Activated T-cell treated with anti-CD3 and anti-CD28 coated beads, Interleukin-2, amount 50 U/mL, for 4 hours (primary cell): ENCODE measurements at places on chromosomes 11 and 22.
A peak's percentile ranks its signal among the peaks of the same experiment; 100 is the strongest.

GRCh38 chr11:107858217-107859070 is at the start of gene SLC35F2:
TSS of gene SLC35F2 (minus strand) at chr11:107858787. CDS start at chr11:107858767, 20 bp downstream.
- peak; percentile 62 for DNase-seq

- no peak for DNase-seq
Measured at GRCh38 chr11:76215941-76216340, 9.6 kb upstream of the WNT11 start.

GRCh38 chr11:71327156-71328085 is 75.0 kb upstream of the SHANK2 start:
- no peak for DNase-seq

GRCh38 chr11:64570341-64570740 is 20.7 kb upstream of the SLC22A12 start:
- no peak for DNase-seq

- no peak for DNase-seq
Measured at GRCh38 chr11:8059571-8060011, 21.4 kb upstream of the TUB start.

DNA sequence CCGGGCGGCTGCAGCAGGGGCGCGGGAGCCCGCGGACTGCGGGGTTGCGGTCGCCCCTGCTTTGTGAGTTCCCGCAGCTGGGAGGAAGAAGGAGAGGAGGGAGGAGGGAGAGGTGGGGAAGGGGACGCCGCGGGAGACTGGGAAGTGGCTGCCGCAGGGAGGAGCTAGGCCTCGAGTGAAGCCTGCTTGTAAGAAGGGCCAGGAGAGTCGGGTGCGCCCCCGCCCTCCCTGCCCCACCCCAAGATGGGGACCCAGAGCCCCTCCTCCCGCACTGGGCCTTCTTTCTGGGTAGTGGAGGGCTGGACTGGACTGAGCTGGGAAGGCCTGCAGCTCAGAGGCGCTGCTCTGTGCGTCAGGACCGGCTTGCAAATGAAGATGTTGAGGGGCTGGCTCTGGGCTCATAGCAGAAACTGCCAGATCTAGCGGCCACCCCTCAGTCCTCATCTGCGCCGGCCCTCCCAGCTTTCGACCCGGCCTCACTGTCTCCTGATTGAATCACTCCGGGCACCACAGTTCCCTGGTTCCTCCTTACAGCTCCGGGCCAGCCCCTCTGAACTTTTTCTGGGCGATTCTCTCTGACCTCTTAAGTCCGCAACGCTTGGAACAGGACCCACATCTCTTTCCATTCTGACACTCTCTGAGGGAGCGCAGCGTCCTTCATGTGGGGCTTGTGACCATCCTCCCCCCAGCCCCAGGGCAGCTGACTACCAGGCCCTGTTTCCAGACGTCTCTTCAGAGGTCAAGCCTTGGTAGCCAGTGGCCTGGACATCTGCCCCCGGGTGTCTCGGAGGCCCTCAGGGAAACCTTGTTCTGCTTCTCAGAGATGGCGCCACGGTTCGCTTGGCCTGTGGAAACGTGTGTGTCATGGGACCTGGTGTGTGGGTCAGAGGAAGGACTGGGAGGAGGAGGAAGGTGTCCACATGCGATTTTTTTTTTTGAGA is 21.9 kb downstream of the SERPINH1 start:
- no peak for DNase-seq

DNA sequence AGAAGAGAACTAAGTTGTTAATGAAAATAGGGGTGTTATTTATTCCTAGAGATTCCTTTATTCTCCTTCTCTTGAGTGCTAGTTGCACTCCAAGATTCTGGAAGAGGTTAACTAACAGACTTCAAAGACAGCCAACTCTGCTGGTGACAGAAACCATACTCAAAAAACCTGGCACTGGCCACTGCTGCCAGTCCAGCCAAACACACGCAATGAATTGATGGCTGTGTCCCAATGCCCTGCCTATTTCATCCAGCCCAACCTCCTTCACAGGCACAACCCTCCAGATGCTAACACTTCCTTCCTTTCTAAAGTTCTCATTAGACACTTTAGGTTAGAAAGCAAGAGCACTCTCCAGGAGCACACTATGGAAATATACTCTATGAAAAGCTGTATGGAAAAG is 150.8 kb upstream of the C11orf58 start:
- no peak for DNase-seq

GRCh38 chr11:1149545-1149944 is 8.2 kb upstream of the MUC5AC start:
- DNase-seq: no peak

GRCh38 chr11:907668-908067 is 2.9 kb downstream of the CHID1 start:
- DNase-seq: no peak

- DNase-seq: no peak
Measured at GRCh38 chr22:17578136-17578754, 14.9 kb downstream of the SLC25A18 start.

- DNase-seq: no peak
Measured at GRCh38 chr22:33631777-33632176, 288.5 kb downstream of the LARGE1 start.

DNA sequence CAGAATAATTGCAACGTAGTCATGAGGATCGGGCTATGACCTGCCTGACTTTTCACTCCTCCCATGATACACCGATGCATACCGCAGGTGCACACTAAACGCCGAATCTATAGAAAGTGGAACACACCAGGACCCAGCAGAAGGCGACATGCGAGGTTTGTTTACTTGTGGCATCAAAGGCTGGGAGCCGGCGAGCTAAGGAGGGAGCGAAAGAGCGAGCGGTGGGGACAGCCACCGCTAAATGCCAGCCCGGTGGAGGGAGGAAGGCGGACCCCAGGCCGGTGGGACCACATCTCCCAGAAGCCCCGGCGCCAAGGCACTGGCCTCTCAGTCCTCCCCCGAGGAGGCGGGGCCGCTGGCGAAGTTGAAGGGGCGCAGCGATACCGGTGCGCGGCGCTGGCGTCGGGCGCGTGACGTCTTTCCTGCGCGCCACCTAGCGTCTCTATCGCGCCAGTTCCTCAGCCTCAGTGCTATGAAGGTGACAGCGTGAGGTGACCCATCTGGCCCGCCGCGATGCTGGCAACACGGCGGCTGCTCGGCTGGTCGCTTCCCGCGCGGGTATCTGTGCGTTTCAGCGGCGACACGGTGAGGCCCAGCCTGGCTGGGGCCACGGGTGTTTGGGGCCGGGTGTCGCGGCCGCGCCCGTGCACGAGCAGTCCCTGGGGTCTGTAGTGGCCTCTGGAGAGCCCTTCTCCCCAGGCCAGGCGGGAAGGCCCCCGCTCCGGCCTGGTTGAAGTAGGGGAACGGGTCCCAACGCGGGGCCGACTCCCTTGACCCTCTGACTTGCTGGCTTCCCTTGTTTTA is at the start of gene NDUFV1:
NDUFV1 (plus strand) TSS at position 445 of the 804 bp plus-strand sequence; CDS start at position 514, 69 bp downstream.
- DNase-seq: peak; percentile 96

GRCh38 chr11:68527585-68527984 is 67.0 kb downstream of the PPP6R3 start:
- no peak for DNase-seq

- no peak for DNase-seq
Measured at GRCh38 chr11:34284811-34285481, 72.9 kb downstream of the ABTB2 start.

GRCh38 chr11:78791254-78791653 is 216.6 kb upstream of the NARS2 start:
- no peak for DNase-seq

- no peak for DNase-seq
Measured at GRCh38 chr11:132587716-132588115, 944.6 kb downstream of the OPCML start.
